H4 (cell line): ENCODE measurements at places on chromosomes 6 and 20.

- no peak for DNase-seq
These were observed 145.9 kb downstream of the SYNDIG1 start for GRCh38 chr20:24615353-24615752.

- DNase-seq = no peak
These were observed 56.9 kb upstream of the PRND start for GRCh38 chr20:4664691-4665360.

DNA sequence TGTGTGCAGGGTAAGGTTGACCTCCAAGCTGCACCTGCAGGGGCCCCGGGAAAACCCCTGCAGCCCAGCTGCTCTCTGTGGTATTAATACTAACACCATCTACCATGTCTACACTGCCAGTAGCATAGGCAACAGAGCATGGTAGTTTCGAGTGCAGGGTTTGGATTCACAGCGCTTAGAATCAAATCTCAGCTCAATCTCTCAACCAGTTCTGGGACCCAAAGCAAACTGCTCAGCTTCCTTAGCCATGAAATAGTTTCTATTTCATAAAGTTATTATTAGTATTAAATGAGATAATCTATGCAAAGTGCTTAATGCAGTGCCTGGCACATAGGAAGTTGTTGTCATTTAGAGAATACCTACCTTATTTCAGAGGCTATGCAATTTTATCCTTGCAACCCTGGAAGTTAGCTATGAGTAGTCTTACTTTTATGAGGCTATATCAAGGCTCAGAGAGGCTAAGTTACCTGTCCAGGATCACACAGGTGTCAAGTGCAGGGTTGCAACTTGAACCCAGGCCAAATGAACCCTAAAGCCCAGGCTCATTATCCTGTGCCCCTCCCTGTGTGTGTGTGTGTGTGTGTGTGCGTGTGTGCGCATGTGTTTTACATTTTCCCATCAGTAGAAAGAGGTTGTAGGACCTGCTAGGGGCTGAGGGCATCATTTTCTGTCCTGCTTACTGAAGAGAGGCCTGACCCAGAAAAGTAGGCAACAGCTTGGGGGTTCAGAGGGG is 27.6 kb upstream of the MRPS18A start:
- DNase-seq = no peak

DNA sequence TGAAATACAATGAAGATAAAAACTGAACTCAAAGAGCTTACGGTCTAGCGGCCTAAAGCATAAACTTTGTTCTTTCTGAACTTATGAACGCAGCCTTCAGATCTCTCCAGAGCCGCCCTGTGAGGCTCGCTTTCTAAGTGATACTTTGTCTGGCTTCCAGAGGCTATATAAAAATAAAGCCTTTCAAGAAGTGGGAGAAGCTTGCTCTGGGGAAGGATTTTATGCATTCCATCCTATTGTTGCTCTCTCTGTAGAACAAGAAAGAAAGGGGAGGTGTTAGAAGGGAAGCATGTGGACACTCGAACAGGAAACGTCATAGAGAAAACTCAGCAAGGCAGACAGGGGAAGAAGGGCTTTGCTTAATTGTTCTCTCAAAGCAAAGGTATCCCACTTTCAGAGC is 77.0 kb downstream of the TBX18 start:
- no peak for DNase-seq

GRCh38 chr6:111677249-111677990 is 71.7 kb upstream of the TRAF3IP2 start:
- no peak for DNase-seq

DNA sequence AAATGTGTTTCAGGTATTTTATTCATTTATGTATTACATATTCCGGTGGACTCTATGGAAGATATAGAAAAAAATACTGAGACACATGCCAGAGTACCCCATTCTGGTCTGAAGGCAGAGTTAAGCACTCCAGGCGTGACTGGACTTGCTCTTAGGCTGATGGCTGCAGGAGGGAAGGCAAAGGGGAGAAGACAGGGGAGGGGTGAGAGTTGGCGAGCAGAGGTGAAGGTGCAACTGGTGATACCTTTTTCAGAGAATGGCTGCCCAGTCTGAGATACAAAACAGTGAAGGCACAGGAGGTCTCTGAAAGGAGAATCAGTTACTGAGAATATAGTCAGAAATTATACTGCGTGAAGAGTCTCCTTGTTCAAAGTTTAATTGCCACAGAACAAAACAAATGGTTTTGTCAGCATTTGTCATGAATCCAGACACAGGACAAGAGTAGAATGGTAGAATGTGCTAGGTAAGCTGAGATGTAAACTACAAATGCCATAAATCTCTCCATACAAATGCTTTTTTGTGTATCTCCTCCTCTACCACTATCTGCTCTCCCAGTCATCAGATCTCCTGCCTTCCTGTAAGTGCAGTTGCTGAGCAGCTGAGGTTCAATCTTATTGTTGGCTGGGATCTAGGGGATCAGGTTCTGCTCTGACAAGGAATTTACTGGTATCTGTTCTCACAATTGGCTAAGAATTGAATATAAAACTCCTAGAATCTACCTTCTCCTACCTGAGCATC is 104.2 kb upstream of the DST start:
- DNase-seq = no peak

DNA sequence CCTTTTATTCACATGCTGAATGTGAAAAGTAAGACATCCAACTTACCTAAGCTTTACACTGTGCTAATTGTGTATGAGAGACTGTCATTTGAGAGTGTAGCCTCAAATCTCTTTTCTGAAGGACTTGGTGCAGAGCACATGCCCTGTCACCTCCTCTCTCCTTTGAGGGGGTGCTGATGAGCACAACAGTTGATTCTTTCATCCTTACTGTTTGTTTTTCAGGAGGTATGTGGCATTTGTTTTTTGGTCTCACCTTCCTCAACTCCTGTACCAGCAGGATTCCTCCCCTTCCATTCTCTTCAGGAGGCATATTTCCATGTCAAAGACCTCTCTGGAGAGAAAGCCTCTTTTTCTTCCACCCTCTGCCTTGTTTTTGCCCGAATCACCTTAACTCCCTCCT is 252.6 kb upstream of the CITED2 start:
- no peak for DNase-seq

- DNase-seq = no peak
These were observed 47.9 kb downstream of the TRERF1 start for GRCh38 chr6:42403831-42404230.

- peak; percentile 70 for DNase-seq
These were observed 565.3 kb downstream of the KIF16B start for GRCh38 chr20:16007962-16008361.

- DNase-seq = no peak
These were observed 130.6 kb downstream of the ERMARD start for GRCh38 chr6:169881976-169882375.

- DNase-seq = no peak
These were observed 1.4 kb downstream of the C20orf96 start for GRCh38 chr20:288956-289692.

DNA sequence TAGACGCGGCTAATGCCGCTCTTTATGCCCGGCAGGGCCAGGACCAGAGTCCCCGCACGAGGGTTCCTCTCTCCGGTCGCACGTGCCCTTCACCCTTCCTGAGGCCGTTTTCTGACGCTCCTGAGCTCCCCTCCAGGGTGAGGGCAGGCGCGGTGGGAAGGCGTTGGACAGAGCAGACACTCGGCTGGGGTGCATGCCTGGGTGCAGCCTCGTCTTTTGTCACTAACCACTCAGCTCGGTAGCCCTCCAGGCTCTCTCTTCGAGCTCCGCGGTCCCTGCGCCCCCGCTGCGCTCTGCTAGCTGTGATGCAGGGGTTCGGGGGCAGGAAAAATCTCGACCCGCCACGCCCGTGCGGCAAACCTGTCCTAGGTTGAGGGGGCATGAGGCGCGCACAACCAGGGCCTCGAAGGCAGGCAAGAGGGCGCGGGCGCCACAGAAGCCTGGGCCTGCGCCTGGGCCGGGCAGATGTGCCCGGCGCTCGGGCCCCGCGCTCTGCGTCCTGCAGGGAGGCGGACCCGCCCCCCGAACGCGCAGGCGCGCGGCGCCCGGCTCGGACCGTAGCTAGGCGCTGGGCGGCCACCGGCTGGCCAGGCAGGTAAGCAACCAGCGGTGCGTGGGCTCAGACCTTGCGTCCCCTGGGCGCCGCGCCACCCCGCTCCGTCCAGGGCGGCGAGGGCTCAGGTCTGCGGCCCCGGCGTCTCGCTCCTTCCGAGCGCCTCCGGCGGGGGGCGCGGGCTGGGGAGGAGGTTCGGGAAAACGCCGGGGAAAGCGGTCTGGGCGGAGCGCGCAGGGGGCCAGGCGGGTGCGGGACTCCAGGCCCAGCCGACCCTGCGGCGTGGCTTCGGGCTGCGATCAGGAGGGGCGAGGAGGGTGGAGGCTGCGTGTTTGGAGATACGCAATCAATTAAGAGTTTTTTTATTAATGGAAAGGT is at the start of gene L3MBTL1:
Gene L3MBTL1, plus strand, starts transcription at position 548 of the 931 bp plus-strand sequence. CDS start 5,807 bp downstream, outside the sequence.
- DNase-seq = no peak

DNA sequence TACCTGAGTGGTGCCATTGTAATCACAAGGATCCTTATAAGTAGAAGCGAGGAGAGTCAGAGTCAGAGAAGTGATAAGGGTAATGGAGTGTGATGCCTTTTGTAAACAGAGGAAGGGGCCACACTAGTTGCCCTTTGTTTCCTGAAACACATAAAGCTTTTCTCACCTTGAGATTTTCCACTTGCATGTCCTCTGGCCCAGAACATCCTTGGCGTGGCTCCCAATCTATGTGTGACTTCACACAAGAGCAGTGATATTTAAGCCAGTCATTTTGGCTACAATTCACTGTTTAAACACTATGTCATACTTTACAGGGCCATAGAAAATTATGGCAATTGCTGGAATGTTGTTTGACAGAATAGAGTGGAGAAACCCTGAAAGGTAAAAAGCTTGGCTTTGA is 121.2 kb upstream of the BTN3A2 start:
- no peak for DNase-seq

- DNase-seq = no peak
These were observed 85.9 kb downstream of the SNAP25 start for GRCh38 chr20:10304471-10305046.

DNA sequence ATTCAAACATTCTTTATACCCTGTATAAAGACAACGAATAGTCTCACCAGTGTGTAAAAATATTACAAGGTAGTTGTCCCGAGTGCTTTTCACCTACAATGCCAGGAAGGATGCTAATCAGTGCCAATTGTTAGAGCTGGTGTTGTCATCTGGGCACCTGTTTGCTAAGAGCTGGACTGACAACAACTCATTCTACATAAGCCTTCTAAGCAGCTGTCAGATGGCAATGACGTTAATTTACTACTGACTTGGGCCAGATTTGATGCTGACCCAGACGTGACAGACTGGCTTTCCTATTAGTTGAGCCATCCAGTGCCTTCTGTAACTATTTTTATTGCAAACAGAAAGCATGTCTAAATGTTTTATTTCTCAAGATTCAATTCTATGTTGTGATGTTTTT is 355.2 kb downstream of the ADGRB3 start:
- no peak for DNase-seq

DNA sequence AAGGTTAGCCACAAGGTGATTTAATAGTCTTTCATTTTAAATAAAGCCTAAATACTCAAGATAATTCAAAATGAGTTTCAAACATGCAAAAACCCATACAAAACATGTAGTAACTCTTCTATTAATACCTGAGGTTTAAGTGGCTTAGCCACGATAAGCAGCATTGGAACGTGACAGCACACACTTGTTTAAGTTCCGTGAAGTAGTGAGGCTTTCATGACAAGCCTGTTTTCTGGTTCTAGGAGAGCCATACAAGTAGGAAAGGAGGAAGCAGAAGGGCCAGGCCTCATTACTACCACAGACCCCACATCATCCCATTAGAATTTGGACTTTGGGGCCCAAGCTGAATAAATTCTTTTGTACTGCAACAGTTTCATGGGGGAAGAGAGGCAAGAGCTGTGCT is 54.3 kb upstream of the PRND start:
- DNase-seq = no peak

GRCh38 chr6:41729624-41730023 is 5.8 kb downstream of the TFEB start:
- DNase-seq = no peak

DNA sequence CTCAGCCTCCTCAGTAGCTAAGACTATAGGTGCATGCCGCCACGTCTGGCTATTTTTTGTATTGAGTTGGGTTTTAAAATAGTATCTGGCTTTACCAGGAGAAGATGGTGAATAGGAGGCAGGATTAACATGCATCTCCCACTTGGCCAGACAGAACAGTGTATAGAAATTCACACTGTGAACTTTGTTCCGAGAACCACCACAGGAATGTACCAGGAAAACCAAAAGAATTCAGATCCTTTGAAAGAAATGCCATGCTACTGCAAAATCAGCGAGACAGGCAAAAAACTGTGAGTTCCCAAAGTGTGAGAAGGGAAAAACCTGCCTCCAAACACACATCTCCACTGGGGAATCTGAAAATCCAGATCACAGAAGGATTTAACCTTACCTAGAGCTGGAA is 327.6 kb downstream of the NKAIN2 start:
- peak; percentile 65 for DNase-seq

GRCh38 chr6:38150681-38151296 is 331.3 kb downstream of the ZFAND3 start:
- DNase-seq = no peak
